ENCODE measurements at places on chromosomes 2 and 18.

GRCh38 chr18:23618862-23619387 lies 32.6 kb upstream of the NPC1 start:
- DNase-seq: no peak

DNA sequence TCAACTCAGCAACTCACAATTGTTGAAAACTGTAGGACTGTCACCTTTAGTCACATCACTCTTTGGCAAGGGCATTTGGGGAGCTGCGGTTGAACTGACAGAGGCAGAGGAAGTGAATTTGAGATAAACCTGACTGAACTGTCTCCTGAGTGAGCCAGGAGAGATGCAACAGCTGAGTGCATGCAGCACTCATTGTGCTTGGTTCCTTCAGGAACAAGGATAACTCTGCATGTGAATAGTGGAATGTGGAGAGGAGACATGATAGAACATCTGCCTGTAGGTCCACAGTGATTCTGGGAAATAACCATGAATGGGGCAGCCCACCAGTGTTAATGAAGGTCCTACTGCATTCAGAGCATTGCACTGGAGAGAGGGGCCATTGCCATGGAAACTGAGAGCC lies 494.7 kb downstream of the STK39 start:
- no peak for DNase-seq

DNA sequence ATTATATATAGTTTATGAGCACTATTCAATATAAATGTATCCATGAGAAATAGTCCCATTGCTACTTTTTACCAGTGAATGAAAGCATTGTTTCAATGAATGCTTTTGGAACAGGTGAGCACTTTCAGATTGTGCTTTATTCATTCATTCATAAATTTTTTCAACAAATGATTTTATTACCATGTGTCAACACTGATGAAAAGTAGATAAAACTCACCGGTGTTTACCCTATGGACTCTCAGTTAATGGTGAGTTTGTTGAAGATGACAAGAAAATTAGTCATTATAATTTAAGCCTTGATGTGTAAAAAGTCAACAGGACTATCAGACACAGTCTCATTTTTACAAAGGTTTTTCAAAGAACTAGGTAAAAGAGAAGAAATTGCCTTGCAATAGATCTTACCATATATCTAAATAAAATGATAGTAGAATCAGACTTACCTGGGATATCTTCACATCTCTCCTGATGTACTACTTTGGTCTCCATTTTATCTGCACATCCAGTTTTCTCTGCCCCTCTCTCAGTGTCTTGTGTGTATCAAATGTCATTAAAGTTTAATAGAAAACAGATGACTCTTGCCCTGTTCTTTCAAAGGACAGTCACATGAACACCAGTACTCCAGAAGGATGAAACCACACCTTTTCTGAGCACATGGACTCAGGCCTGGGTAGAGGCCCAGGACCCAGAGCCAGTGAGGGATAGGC lies 325.3 kb upstream of the RND3 start:
- no peak for DNase-seq

DNA sequence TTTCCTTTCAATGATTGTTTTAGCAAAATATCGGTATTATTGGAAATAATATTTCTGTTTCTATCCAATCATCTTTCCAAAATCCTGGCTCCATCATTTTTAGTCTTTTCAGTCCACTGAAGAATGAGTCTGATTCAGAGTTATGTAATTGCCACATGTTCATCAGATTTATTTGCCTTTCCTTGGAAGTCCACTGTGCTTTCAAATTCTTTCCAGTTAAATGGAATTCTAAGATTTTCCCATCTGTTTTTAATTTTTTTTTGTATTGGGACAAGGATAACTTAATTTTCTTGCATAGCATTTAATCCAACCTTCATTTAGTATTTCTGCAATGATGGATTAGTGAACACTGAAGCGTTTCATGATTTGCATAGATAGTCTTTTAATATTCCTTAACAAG lies 521.5 kb upstream of the NRXN1 start:
- DNase-seq: no peak

- DNase-seq: no peak
Observed at GRCh38 chr2:71944806-71945602, 202.7 kb downstream of the CYP26B1 start.

- DNase-seq: no peak
Observed at GRCh38 chr18:3867236-3867635, 417.3 kb downstream of the TGIF1 start.

DNA sequence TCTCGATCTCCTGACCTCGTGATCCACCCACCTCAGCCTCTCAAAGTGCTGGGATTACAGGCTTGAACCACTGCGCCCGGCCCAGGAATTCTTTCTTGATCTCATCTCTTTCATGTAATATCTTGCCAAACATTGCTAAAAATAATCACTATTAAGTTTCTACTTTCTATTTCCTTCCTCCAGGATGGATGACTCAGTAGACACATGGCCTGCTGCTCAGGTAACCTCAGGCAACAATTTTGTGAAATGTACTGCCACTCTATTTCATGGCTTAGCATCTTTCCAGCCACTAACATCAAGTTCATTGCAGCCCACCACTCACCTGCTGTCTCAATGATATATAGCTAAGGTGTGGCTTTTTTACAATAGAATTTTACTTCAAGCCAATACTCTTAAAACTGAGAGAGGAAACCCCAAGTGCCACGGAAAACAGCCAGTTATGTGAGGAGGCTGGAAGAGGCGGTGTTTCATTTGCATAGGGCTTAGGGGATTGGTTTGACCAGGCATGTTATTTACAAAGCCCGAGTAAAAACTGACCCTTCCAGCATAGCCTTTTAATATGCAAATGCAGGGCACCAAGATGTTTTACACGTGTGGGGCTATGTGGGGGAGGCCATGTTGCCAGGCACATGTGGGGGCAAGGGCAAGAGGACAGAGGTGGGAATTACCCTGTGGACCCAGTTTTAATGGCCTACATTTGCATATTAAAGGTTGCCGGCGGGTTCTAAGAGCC lies 11.3 kb upstream of the SUMO1 start:
- no peak for DNase-seq

- no peak for DNase-seq
Observed at GRCh38 chr2:212027681-212028628, 510.6 kb downstream of the ERBB4 start.

- DNase-seq: peak; percentile 13
Observed at GRCh38 chr18:51196118-51196810, 1.2 kb downstream of the MEX3C start.

GRCh38 chr18:58867281-58867961 lies 2.7 kb downstream of the ZNF532 start:
- no peak for DNase-seq

DNA sequence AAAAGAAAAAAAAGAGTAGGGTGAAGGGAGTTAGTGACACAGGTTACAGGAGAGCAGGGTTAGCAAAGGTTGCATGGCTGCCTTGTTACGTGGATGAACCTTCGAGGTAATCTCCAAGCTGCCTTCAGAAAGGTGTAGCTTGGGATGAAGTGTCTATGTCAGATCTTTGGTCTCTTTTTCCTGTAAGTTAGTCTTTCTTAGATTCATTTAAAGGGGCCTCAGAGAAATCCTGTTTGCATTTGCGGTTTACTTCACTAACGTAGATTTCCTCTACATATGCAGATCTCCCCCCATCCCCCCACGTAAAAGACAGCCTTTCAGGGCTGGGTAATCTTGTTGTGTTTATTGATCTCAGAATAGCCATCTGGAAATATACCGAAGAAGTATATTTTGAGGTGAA lies 83.7 kb downstream of the MTA3 start:
- peak; percentile 3 for DNase-seq

DNA sequence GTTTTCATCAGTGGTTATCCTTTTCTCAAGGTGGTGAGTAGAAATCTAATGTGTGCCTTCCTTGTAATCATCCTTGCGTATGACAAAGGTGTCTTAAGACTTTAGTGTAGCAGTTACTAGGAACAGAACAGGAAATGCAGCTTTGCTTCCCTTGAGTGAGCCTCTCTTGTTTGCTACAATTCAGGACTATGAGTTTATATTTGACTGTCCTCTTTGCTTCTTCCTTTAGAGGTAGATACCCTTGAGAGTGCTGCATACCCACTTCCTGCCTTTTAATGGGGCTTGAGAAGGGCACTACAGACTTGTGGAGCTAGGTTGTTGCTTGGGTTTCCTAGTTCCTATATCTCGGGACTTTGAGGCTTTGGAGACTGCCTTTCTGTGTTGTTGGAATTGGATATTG lies 3.8 kb downstream of the KCNJ13 start:
- DNase-seq: no peak

- DNase-seq: no peak
Observed at GRCh38 chr2:145617906-145618305, 1098.0 kb upstream of the ZEB2 start.

DNA sequence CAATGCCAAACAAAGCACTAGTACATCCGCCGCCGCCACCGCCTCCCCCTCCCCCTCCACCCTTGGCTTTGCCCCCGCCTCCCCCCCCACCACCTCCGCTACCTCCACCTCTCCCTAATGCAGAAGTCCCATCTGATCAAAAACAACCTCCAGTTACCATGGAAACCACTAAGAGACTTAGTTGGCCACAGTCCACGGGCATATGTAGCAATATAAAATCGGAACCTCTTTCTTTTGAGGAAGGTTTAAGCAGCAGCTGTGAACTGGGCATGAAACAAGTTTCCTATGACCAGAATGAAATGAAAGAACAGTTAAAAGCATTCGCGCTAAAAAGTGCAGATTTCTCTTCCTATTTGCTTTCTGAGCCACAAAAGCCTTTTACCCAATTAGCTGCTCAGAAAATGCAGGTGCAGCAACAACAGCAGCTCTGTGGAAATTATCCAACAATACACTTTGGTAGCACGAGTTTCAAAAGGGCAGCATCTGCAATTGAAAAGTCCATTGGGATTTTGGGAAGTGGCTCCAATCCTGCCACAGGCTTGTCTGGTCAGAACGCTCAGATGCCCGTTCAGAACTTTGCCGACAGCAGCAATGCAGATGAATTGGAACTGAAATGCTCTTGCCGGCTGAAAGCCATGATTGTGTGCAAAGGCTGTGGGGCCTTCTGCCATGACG lies 168.0 kb downstream of the ASXL3 start:
- no peak for DNase-seq

DNA sequence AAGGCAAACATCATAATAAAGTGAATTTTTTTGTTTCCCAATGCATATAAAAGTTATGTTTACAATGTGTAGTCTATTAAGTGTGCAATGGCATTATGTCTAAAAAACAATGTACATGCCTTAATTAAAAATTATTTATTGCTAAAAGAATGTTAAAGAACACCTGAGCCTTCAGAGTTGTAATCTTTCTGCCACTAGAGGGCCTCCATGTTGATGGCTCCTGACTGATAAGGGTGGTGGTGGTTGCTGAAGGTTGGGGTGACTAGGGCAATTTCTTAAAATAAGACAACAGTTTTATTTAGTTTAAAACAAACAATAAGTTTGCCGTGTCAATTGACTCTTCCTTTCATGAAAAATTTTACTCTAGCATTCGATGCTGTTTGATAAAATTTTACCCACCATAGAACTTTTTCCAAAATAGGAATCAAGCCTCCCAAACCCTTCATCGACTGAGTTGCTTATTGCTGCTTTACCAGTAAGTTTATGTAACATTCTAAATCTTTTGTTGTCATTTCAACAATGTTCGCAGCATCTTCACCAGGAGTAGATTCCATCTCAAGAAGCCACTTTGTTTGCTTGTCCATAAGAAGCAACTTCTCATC lies 32.3 kb downstream of the MAP3K2 start:
- DNase-seq: peak; percentile 31

- DNase-seq: no peak
Observed at GRCh38 chr2:30191107-30191506, 40.2 kb upstream of the LBH start.

DNA sequence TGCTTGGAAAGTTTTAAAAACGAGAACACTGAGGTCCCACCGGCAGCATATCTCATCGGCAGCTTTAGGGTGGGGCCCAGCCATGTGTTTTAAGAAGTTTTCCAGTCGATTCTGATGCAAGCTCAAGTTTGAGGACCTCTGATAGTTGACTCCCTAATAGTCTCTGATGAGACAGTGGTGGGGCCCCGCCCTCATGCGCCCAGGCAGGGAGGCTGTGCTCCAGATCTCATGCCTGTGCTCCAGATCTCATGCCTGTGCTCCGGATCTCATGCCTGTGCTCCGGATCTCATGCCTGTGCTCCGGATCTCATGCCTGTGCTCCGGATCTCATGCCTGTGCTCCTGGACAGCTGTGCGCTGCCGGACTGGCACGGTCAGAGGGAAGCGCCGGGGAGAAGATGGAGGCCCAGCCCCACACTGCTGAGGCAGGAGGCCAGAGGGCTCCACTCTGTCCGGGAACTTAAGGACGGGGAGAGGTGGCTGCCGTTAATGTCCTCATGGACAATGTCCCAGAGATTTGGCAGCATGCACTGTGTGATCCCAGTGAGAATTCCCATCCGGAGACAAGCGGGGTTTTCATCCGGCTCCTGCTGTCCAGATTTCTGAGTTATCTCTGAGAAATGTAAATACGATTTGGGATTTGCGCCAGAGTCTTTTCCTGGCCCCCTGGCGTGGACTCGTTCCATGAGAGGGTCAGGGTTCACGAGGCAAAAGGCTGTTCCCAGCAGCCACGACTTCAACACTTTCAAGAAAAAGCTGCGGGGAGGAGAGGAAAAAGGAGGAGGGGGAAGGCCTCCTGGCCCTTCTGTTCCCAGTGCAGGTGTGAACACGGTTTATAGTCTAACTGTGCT lies 9.4 kb upstream of the COLEC11 start:
- DNase-seq: no peak

DNA sequence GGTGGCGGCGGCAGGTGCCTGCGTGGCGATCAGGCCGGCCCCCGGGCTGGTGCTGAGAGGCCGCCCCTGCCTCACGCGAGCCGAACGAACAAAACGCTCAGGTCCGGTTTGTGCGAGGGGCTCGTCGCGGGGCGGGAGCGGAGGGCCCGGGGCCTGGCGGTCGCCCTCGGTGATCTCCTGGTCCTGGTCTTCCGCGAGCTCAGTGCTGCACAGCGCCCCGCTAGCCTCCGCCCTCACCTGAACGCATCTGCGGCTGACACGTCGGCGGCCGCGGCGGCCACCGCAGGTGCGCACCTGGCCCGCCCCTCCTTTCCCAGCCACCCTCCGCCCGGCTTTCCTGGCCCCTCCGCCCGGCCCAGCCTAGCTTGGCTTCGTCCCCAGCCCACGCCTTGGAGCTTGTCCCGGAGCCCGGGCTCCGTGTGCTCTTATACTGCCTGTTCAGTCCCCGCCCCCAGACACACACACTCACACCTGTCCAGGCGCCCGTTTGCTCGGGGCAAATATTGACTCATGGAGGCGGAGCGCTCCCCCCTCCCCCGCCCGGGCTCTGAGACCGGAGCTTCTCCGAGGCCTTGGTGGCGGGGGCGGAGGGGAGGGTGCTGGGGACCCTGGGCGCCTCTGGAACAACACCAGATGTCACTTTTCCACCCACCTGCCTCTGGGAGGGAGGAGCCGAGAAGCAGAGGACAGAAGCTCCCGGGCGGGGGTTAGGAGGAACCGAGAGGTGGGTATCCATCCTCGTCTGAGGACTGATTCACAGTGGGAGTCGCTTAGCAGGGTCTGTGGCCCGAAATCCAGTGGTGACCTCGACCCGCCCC lies 8.6 kb upstream of the CRYBA2 start:
- no peak for DNase-seq
